ENCODE measurements at places on chromosomes 3 and 15.

GRCh38 chr3:167304077-167304476 is 76.0 kb downstream of the ZBBX start:
- DNase-seq = no peak

- peak; percentile 33 for DNase-seq
Measured at GRCh38 chr15:42134617-42135245, 21.7 kb downstream of the PLA2G4F start.

DNA sequence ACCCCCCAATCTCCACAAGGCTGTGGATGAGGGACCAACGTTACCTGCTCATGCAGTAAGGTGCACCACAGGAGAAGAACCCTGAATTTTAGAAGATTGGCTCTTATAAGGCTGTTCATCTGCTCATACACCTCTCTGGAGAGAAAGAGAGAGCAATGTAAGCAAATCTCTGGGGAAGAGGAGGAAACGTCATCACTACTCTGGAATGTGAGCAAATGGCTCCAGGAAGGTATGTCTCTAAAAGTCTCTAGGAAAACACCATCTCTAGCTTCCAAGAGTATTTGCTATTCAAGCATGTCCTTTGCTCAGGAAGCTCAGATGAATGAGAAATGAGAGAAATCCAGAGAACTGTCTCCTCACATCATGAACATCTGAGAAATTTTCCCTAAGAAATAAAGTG is 235.4 kb downstream of the TBL1XR1 start:
- DNase-seq = no peak

GRCh38 chr3:64988188-64988587 is 300.4 kb upstream of the ADAMTS9 start:
- DNase-seq = no peak

DNA sequence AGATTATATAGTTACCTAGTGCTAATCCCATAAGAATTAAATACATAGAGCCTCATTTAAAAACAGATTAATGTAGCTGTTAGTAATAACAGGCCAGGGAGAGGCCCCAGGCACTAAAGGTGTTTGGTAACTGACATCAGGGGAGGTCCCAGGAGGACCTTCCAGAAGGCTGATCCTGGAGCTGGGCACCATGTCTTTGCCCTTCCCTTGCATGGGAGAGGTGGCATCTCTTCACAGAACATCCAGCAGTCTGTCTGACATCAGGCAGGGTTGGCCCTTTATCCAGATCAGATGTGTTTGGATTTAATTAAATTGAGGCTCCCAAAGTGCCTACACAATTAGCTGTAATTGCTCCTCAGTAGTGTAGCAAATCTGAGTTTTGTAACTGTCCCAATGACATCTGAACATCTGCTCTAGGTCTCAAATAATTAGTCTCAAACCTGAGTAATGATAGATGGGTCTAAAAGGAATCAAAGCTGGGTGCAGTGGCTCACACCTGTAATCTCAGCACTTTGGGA is 53.0 kb downstream of the RLBP1 start:
- DNase-seq = no peak

DNA sequence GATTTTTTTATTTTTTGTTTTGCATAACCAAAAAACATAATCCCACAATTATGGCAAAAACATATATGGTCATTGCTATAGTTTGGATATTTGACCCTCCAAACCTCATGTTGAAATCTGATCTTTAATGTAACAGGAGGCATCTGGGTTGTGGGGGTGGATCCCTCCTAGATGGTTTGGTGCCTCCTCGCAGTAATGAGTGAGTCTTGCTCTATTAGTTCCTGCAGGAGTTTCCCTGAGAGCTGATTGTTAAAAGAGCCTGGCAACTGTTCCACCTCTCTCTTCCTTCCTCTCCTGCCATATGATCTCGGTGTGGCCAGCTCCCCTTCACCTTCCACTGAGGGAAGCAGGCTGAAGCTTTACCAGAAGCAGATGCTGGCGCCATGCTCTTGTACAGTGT is 33.2 kb upstream of the TRIM59 start:
- DNase-seq = no peak

GRCh38 chr15:45802140-45802539 is 167.3 kb downstream of the SQOR start:
- DNase-seq = no peak

GRCh38 chr15:77834276-77834990 is 201.7 kb upstream of the LINGO1 start:
- DNase-seq = no peak

DNA sequence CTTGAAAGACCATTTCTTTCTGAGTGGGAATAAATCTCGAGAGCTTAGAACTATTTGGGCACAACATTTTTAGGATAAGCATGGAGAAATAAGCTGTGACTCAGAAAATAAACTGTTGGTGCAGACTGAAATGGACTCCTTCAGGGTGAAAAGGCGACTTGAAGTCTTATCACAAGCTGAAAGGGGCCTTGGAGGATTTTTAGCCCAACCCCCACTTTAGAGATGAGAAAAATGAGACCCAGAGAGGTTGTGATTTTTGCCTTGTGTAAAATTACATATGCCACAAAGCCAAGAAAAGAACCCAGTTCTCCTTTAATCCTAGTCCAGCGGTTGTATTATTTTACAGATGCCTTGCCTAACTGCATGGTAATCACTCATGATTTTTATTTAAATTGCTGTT is 1.5 kb downstream of the ATP1B3 start:
- DNase-seq = peak; percentile 39

- no peak for DNase-seq
Measured at GRCh38 chr15:50933341-50933740, 24.9 kb downstream of the AP4E1 start.

- no peak for DNase-seq
Measured at GRCh38 chr3:16411441-16411840, 102.1 kb downstream of the RFTN1 start.

- no peak for DNase-seq
Measured at GRCh38 chr15:66096688-66097058, 156.9 kb downstream of the MEGF11 start.

DNA sequence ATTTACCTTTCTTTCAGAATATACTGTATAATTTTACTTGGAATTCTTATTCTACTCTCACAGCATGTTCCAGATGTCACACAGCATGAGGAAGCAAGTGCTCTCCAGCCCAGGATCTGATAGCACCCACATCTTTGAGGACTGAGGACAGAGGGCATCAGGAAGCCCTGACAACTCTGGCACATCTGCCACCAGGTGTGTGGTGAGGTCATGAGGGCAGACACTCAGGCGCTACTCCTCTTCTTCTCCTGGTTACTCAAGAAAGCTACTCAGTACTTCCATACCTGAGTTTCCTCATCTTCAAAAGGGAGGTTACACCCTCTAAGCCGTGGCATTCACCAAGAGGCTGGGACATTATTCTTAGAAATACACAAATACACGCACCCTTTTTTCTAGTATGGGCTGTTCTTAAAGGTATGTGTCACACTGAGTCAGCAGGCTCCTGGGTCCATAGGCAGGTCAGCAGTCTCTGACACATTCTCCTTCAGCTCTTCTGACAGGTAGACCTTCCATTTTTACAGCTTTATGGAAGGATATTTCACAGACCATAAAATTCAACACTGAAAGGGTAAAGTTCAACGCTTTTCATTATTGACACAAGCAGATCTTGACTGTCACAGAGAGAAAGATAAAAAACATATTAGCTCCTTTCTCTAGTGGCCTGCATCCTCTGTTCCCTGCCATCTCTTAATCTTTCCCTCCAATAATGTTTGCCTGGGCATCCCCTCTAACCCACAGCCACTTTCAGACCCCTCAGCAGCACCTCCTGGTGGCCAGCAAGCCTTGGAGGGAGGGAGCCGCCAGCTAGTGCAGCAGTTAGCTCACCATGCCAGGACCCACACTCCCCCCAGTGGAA is 103.2 kb upstream of the TJP1 start:
- peak; percentile 86 for DNase-seq

GRCh38 chr3:15633766-15634598 is 32.4 kb downstream of the BTD start:
- DNase-seq = no peak

DNA sequence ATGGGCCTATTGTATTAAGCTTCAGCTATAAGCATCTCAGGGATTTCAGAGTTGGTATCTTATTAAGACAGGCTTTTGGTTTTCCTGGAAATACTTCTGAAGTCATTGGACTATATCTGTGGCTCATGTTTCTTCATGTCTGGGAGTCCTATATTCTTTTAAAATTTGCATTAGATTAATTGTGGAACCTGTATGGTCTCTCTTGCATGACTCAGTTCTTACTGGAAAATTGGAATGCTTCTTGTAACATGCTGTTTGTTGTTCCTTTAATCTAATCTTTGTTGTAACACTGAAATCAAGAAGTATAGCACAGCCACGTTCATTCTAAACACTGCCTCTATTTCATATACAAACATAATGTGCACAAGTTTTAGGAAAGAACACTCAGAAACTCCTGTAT is 208.1 kb downstream of the RBMS3 start:
- DNase-seq = no peak

DNA sequence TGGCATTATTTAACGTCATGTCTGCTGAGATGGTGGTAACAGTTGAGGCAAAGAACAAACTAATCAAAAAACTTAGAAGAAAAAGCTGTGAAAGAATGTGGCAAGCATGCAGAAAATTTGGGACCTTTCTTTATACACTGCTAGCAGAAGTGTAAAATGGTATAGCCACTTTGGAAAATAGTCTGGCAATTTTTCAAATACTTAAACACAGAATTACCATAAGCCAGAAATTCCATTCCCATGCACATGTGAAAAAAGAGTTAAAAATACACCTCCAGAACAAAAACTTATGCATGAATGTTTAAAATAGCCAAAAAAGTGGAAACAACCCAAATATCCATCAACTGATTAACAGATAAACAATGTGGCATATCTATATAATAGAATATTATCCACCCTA is 613.3 kb downstream of the TBL1XR1 start:
- DNase-seq = no peak

DNA sequence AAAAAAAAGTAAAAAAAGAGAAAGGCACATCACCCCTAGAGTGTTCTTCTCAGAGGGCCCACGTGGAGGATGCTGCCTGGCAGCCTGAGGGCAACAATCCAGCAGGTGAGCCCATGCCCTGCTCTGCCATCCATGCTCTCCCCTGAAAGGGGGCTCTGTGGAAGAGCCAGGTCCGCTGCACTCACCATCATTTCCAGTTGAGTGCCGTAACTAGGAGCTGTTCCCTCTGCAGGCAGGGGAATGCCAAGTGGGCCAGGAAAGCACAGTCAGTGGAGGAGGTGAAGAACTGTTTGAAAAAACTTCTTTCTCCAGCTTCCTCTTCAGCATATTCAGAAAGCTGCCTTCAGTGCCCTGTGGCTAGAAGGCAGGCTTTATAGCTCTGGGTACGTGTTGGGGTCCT is 84.1 kb downstream of the ABHD5 start:
- no peak for DNase-seq

DNA sequence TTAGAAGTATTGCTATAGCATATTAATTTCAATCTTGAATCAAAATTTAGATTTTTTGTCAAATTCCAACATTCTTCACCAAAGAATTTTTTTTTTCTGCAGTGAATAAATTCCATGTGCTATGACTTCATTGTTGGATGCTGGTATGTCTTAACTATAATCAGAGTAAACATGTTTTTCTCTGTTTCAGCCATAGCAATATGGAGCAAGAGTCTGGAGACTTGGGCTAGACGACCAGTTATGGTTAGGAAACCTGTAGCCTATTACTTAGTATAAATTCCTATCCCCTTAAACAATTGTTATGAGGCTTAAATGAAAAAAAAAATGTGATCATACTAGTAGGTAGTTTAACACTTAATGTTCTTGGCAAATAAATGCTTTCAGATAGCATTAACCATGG is 431.9 kb upstream of the FRG2C start:
- DNase-seq = no peak

GRCh38 chr3:122219242-122219872 is 35.9 kb downstream of the CASR start:
- no peak for DNase-seq

GRCh38 chr15:88647351-88648105 is 8.7 kb downstream of the ISG20 start:
- DNase-seq = no peak

DNA sequence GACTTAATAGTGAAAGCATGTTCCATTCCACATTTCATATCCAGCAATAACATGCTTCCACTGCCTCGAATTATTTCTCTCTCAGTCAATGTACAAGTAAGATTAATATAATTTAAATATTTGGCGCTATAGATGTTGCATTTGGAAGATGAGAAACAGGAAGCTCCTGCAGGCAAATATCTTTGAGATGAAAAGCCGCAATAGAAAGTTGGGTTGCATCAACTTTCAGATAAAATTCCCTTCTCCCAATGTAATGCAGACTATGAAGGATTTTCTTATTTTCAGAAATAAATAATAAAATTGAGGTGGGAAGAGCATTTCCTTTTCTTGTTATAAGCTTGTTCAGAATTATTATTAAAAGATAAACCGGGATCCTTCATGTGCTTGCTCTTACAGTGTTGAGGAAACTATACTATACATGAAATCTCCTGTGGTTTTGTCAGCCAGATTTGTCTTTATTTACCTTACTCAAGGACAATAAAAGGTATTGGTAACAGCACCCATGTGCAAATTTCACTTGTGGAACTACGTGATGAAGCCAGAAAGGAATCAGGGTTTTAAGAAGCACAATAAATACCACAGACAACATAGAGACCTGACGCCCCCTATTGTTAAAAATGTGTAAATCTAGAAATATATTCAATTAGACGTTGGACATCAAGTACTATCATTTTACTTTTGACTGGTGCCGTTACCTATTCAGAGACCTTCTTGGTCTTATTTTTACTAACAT is 307.0 kb downstream of the ARPP21 start:
- DNase-seq = peak; percentile 41

Data from ACHN (cell line).